ENCODE measurements at places on chromosomes 5 and 9. TPM values are rescaled to one million over a fixed set of nuclear protein-coding genes. Genes with fewer than 3 reads are reported as not detected.

DNA sequence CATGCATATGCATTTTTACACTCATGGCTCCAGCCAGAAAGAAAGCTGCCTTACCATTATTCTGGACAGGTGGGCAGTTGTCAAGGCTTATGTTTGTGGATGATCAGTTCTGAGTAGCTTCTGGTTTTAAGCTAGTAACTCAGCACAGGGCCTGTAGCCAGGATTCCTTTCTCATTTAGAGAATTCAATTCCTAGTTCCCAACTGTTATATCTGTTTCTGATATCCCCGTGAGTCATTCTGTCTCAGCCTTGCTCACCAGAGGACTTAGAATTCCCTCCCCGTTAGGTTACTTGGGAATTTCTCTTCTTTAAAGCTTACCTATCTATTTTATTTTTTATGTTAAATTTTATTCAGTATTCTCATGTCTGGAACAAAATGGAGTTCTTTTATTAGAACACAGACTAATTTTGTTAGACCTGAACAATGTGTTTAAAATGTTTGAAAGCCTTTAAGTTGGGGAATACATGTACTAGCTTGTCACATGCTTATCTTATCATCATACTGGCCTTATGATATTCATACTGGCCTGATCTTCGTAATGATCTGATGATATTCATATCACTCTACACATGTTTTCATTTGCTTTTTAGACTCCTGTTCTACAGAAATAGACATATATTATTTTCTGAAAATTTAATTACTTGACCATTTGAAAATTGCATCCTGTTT, 47.1 kb downstream of the CAST start:
- H3K4me3 ChIP-seq, result no peak overlapping the region
- no peaks in the 10 kb centered on the region for H3K27me3 ChIP-seq
- H3K36me3 ChIP-seq, result peaks cover 10% of the 10 kb centered on the region
- peaks cover 9% of the 10 kb centered on the region for H3K4me1 ChIP-seq
- H3K27ac ChIP-seq, result no peak overlapping the region

The PCDHGA10 gene
- total RNA-seq, result not detected

The CCL27 gene
- total RNA-seq, result not detected

GRCh38 chr5:129724647-129725046, 23.2 kb upstream of the MINAR2 start:
- DNase-seq, result no peak
- no peak overlapping the region for H3K4me3 ChIP-seq
- no peaks in the 10 kb centered on the region for H3K27me3 ChIP-seq
- H3K36me3 ChIP-seq, result no peaks in the 10 kb centered on the region
- H3K4me1 ChIP-seq, result no peaks in the 10 kb centered on the region
- no peak overlapping the region for H3K27ac ChIP-seq

DNA sequence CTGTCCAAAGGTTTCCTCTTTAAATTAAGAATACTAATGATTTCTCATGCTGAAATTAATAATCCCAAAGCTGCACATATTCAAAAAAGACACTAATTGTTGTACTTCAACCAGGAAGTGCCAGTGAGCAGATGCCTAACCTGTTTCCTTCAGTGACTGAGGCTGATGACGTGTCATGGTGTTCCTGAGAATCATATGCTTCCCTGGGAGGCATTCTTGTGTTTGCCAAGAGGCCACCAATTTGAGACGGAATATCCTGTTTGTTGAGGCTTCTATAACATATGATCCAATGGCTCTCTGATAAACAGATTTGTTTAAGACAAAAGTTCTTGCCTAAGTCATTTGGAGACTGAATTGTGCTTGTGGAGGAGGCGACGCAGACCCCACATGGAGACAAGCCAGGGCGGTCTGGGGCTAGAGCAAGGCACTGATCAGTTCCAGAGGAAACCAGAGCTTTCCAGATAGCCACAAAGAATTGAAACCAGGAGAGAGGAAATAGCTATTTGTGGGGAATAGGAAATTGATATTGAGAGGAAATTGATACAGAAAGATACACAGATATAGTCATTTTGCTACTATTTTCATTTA, 66.4 kb upstream of the ZNF608 start:
- no peak overlapping the region for H3K4me3 ChIP-seq
- H3K36me3 ChIP-seq, result no peaks in the 10 kb centered on the region
- no peak overlapping the region for H3K27ac ChIP-seq
- DNase-seq, result no peak
- no peaks in the 10 kb centered on the region for H3K4me1 ChIP-seq

DNA sequence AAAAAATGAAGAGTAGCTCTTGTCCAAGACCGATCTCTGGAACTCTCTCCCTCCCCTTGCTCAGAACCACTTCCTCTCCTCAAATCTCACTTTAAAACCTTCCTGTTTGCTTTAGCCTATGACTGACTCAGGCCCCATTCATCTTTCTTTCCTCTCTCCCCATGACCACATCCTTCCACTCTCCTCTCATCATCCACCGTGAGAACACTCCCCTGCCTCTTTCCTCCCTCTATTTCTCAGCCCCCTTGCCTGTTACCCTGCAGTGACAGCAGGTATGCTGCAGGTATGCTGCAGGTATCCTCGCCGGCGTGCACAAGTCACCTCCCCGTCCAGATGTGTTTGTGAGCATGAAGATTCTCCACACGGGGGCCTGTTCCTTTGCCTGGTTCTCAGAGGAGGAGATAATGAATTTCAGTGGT, 505.3 kb downstream of the CCDC171 start:
- no peak for DNase-seq
- H3K27me3 ChIP-seq, result no peaks in the 10 kb centered on the region
- no peak overlapping the region for H3K27ac ChIP-seq
- H3K4me3 ChIP-seq, result no peak overlapping the region
- no peaks in the 10 kb centered on the region for H3K36me3 ChIP-seq

DNA sequence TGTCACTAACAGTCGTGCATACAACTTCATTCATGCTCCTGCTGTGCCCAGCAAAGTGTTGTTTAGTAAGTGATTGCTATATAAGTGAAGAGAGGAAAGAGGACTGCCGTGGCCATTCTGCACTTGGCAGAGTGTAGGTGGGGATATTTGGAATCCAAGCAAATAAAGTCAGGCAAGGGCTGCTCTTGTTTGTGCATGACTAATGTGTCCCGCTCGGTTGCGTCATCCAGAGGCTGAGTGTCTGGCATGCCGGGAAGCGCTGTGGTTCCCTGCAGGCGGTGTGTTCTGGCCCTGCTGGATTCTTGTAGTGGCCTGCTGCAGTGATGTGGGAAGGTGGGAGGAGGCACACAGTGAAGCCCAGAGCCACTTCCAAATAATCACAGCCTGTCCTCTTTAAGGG, 136.9 kb upstream of the ANKH start:
- no peaks in the 10 kb centered on the region for H3K36me3 ChIP-seq
- H3K27ac ChIP-seq, result no peak overlapping the region
- peaks cover 15% of the 10 kb centered on the region for H3K27me3 ChIP-seq
- H3K4me1 ChIP-seq, result peaks cover 1% of the 10 kb centered on the region
- no peak overlapping the region for H3K4me3 ChIP-seq
- DNase-seq, result no peak

DNA sequence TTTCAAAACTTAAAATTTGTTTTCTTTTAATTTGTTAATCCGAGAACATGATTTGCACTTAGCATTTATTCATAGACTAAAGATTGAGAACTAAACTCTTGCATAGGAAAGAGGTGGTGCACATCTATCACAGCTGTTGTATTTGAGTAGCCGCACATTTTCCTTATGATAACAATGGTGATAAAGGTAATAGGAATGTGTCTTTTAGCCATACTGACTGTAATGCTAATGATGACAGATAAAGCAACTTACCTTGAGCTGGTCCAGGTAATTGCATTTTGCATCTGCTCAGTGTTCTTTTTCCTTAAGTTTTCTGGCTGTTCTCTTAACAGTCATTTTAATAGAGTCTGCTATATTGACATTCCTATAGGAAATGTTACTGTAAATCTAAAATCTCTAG, 19.0 kb downstream of the PHAX start:
- H3K4me1 ChIP-seq, result peaks cover 8% of the 10 kb centered on the region
- peaks cover 36% of the 10 kb centered on the region for H3K36me3 ChIP-seq
- no peak overlapping the region for H3K4me3 ChIP-seq
- no peaks in the 10 kb centered on the region for H3K27me3 ChIP-seq
- no peak for DNase-seq

DNA sequence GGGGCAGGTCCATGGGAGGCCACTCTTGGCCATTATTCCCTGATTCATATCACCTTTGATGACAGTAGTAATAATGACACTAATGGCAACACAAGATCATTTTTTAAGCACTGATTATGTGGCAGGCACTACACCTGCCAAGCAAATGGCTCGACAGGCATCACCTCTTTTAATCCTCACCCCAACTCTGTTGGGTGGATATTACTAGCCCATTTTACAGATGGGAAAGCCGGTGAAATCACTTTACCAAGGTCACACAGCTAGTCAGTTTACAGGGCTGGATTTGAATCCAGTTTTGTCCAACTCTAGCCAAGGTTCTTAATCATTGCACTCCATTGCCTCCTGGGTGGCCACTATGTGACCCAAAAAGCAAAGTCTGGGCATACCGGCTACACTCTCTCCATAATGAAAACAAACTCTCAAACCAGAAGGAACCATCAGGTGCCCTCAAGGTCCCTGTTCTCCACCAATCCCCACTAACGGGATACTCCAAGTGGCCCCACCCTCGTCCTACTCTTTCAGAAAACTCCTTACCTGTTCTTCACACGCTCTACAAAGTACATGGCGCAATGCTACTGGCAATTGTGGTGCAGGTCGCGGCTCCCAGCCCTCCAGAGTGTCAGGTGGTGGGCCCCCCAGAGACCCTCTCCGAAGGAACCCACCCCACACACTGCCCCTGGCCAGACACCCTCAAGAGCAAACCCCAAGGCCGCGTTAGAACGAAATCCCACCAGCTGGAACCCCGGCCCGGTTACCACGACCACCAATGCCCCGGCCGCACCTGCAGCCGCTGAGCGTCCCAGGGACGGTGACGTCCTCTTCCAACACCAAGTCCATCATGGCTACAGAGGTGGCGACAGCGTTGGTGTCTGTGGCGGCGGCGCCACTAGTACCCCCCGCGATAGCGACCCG, 572 bp downstream of the CDK5RAP2 start:
- peak overlapping the region; percentile 90 for H3K27ac ChIP-seq
- DNase-seq, result no peak
- H3K27me3 ChIP-seq, result no peaks in the 10 kb centered on the region
- peak overlapping the region; percentile 95 for H3K4me3 ChIP-seq

- DNase-seq, result no peak
- no peaks in the 10 kb centered on the region for H3K36me3 ChIP-seq
- peaks cover 10% of the 10 kb centered on the region for H3K27me3 ChIP-seq
- no peak overlapping the region for H3K27ac ChIP-seq
Observed at GRCh38 chr5:83523929-83524328, 52.4 kb downstream of the VCAN start.

DNA sequence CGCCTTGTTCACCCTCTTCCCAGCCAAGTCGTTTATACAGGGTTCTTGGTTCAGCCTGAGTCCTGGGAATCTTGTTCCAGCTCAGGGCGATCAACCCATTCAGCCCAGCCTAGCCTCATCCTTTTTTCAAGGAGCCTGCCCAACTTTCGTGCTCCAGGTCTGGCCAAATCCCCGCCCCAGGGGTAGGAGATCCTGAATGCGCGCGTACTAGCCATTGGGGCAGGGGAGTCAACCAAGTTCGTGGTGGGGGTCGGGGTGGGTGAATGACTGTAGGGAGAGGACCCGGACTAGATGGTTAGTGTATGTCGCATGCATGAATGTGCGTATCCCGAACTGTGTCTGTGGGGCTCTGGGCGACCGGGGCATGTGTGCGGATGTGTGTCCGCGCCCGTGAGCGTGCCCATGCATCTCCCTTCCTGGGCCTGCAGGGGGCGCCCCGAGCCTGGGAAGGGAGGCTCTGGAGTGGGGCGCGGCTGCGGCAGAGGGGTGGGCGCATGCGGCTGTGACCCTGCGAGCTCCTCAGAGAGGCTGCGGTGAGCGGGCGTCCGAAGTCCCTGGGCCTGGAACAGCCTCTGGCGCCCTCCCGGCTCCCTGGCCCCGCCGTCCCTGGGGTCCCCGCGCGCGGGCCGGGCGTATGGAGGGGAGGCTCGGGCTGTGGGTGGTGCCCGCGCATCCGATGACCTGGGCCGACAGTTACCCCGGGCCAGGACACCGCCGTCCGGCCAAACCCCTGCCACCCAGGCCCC, 8.7 kb downstream of the CCL21 start:
- H3K4me3 ChIP-seq, result peak overlapping the region; percentile 33
- H3K27me3 ChIP-seq, result peaks cover 19% of the 10 kb centered on the region
- DNase-seq, result peak; percentile 80
- no peak overlapping the region for H3K27ac ChIP-seq
- H3K36me3 ChIP-seq, result no peaks in the 10 kb centered on the region
- peaks cover 9% of the 10 kb centered on the region for H3K4me1 ChIP-seq

DNA sequence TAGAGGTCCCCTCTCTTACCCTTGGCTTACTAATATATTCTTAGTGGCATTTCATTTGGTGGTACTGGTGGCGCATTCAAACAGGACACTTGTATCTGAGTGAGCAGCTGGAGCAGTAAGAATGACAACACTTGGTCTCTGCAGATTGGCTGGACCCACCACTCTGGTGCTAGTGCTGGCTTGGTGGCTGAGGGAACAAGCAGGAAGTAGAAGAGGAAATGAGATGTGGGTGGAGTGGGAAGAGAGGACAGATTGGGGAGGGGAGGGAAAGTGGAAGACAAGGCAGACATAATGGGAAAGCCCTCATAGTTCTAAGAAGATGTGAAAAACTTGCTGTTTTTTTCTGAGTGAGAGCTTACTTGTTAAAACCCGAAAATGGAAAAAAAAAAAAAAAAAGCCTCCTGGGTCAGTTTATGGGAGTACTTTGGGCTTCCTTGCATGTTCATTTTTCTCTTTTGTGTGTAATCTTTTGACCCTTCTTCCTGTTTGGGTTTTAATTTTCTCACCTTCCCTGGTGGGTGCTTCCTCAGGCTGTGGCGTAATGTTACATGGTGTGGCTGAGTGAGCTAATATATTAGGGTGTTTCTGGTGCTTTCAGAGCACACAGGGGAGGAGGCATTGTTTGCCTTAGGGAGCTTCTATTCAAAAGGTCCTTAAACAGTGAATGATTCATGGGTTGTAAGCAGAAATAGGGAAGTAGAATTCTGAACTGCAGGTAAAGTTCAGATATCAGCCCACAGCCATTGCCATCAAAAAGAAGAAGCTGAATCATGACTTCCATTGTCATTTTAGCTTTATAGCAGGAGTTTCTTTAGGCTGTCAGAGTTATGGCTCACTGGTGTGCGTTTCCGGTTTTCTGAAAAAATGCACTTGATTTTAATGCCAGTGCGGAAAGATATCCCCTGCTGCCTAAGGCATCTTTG, 52.3 kb downstream of the TLE4 start:
- peak overlapping the region; percentile 38 for H3K4me3 ChIP-seq
- peaks cover 21% of the 10 kb centered on the region for H3K4me1 ChIP-seq
- peak; percentile 47 for DNase-seq
- H3K36me3 ChIP-seq, result peaks cover 13% of the 10 kb centered on the region
- peak overlapping the region; percentile 72 for H3K27ac ChIP-seq
- no peaks in the 10 kb centered on the region for H3K27me3 ChIP-seq

- DNase-seq, result no peak
- no peak overlapping the region for H3K4me3 ChIP-seq
- peaks cover 76% of the 10 kb centered on the region for H3K36me3 ChIP-seq
- H3K27me3 ChIP-seq, result no peaks in the 10 kb centered on the region
- H3K27ac ChIP-seq, result no peak overlapping the region
- H3K4me1 ChIP-seq, result no peaks in the 10 kb centered on the region
Observed at GRCh38 chr9:120450916-120451315, 129.1 kb downstream of the CDK5RAP2 start.
